ENCODE measurements at places on chromosomes 1 and 21.

DNA sequence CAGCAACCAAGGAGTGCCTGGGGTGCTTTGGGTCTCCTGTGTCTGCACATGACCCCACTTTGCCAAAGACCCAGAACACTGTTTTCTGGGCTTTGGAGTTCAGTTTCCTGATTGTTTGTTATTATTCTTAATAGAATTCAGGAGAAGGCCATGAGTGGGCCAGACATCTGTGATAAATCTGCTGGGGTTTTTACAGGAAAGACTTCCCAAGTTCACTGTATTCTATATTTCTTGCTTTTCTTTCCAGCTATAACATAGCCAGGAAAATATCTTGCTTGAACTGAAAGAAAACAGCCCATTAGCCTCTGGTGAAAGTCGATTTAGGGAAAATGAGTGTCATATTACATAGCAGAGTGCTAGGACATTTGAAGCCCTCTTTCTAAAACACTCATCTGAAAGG, 345.1 kb upstream of the USP24 start:
- DNase-seq: no peak

DNA sequence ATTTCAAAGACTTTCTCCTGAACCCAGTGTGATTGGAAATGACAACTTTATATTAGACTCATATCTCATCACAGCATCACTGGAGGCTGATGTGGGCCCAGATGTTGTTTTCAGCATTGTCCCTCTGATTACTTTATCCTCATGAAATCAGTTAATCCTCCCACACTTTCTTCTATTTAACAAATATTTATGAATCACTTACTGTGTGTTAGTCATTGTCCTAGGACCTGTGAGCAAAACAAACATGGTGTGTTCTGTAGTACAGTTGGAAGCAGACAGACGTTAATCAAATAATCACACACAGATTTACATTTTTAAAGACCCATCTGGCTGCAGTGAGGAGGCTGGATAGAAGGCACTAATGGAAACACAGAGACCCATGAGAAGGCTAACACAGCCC, 383.7 kb downstream of the PRDM2 start:
- DNase-seq: no peak

DNA sequence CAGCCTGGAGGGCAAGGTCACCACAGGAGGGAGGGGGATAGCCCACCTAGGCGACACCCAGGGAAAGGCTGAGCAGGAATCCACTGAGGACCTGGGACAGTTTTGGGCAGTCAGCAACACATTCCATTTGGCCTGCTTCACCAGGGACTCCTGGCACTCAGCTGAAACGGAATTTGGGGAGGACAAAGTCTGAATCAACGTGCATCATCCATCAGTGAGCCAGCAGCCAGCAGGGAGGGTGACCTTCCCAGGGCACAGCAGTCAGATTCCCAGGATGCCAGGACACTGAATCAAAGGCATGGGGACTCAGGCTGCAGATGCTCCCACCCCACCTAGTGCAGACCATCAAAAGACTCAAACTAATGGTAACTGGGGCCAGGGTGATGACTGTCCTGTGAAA, 4.6 kb downstream of the SH3BP5L start:
- no peak for DNase-seq

GRCh38 chr1:29830383-29830782, 594.1 kb downstream of the PTPRU start:
- DNase-seq: no peak

DNA sequence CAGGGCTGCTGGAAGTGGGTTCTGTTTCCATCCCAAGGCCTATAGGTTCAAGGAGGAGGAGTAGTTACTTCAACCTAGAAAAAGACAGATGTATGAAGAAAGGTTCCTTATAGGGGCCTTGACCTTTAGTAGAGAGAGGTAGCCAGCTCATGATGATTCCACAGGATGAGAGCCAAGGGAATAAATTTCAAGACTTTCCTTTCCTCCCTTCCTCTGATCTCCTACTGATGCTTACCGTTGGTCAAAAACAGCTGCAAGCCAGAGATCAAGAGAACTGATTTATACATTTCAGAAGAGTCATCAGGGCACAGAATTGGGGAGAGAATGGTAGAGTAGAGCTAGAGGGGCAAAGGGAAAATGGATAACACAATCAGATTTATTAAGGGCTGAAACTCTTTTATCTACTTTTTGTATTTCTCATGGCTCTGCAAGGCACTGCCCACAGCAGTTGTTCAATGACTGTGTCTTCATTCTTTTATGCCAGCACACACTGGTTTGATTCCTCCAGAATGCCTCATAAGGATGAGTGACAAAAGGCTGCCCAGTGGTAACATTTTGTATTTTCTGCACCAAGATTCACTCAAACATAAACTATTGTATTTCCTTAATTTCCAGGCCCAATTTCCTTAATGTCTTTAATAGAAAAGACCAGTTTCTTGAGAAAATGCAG, 37.4 kb downstream of the AK5 start:
- no peak for DNase-seq

GRCh38 chr1:197619008-197619640, 156.2 kb downstream of the DENND1B start:
- DNase-seq: peak; percentile 42

DNA sequence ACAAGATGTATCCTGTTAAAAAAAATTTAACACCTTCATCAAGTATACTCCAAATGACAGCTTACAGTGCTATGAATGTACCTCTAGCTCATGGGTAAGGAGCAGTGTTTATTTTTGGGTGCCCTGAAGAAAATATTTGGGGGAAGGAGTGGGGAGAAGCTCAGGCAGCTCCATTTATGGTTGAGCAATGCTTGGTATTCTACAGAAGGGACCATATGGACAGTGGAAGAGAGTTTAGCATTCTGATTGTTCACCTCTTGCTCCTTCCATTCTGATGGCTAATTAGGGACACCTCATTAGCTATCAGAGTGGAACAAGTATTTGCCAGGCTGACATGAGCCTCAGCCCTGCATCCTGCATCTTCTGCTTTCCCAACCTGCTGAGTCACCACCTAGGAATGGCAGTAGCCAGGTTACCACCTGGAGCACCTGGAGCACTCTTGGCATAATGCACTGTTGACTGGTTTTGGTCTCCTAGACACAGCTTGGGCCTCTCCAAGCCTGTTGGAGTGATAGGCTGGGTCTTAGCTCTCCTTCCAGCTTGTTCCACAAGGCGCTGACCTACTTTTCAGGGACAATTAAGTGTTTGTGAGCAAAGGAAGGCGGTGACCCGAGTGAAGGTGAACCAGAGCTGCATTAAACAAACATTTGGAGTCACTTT, 62.0 kb upstream of the MACF1 start:
- DNase-seq: no peak

GRCh38 chr1:196438329-196438728, 169.9 kb downstream of the KCNT2 start:
- peak; percentile 85 for DNase-seq

DNA sequence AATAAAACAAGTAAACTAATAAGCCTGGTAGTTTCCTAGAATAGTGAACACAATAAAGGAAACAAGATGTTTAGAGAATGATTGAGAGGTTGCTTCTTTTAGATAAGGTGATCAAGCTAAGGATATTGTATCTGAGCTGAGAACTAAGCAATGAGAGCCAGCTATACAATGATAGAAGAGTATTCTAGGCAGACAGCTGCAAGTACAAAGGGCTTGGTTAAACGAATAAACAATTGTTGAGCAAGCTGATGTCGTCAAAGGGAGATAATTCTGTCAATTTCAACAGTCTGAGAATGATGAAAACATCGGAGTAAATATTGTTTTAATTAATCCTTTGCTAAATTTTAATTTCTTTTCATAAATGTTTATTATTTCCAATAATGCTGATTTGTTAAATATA, 5.5 kb upstream of the FH start:
- DNase-seq: no peak

- DNase-seq: no peak
These were observed 7.8 kb upstream of the LAD1 start for GRCh38 chr1:201406831-201407406.

GRCh38 chr1:40477678-40478053, 576 bp downstream of the ZFP69 start:
- DNase-seq: peak; percentile 63

DNA sequence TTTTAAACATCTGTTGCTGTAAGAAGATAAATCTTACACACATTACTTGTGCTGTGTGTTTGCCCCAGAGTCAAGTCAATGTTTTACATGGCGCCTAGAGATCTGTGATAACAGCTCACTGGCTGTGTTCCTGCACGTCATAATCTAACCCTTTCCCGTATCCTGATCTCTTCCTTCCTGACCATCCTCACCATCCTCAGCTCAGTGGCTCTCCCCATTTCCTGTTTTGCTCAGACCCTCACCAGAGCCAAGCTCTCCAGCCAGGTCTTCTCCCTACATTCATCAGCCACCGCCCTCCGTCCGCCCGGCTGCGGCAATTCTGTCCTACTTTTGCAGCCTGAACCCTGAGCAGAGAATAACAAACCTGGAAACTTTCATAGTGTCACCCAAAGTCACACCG, 824.7 kb downstream of the USP25 start:
- no peak for DNase-seq

GRCh38 chr1:214574598-214575411, 23.4 kb upstream of the PTPN14 start:
- no peak for DNase-seq

GRCh38 chr1:184253921-184254320, 132.9 kb upstream of the C1orf21 start:
- no peak for DNase-seq

- DNase-seq: no peak
These were observed 324.1 kb upstream of the ADAMTS5 start for GRCh38 chr21:27291006-27291405.

Measured in NCI-H82 (cell line).